ENCODE measurements at places on chromosomes 3 and 15. TPM values are rescaled to one million over a fixed set of nuclear protein-coding genes. Genes with fewer than 3 reads are reported as not detected.
A peak's percentile ranks its signal among the peaks of the same experiment; 100 is the strongest.

DNA sequence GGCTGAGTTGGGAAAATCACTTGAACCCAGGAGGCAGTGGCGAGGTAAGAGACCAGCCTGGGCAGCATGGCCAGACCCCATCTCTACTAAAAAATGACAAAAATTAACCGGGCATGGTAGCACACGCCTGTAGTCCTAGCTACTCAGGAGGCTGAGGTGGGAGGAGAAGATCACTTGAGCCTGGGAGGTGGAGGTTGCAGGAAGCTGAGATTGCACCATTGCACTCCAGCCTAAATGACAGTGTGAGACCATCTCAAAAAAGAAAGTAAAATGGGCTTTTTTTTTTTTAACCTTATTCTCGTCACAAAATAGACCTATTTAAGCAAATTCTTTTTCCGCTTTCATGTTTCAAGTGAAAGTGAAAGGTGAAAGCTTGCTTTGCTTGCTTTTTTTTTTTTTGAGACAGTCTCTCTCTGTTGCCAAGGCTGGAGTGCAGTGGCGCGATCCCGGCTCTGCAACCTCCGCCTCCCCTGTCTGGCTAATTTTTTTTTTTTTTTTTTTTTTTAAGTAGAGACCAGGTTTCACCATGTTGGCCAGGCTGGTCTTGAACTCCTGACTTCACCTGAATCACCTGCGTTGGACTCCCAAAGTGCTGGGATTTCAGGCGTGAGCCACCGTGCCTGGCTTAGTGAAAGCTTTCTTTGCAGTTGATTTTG, 3.6 kb downstream of the PDIA3 start:
- DNase-seq, result no peak

The FMN1 gene
- 16.1 TPM for total RNA-seq

DNA sequence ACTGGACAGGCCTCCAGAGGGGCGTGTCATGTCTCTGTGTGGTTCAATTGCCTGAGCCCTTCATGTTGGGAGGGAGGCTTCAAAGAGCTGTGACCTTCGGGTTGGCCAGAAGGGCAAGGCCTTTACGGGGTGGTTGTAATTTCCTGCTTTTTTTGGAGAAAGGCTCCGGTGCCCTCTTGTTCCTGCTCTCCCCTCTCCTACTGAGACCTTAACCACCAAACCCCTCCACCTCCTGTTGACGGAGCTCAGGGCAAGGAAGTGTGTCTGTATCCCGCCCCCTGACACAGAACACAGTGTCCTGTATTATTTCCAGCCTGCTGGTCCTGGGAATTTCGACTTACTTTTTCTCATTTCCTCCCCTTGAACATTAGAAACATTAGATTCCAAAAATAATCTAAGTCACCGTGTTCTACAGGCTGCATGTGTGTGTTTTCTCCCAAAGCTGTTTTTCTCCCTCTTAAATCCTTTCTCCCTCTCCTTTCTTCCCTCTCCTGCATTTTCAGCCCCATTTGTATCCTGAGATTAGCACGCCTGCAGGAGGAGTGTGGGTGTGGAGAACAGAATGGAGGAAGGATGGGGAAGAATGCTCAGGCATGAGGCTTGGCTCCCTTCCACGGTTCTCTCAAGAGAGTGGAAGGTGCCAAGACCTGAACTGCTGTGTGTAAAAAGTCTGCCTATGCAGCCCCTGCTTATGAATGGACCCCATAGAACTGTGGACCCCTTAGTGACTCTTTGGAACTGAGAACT, 285.4 kb upstream of the ROPN1 start:
- no peak for DNase-seq

DNA sequence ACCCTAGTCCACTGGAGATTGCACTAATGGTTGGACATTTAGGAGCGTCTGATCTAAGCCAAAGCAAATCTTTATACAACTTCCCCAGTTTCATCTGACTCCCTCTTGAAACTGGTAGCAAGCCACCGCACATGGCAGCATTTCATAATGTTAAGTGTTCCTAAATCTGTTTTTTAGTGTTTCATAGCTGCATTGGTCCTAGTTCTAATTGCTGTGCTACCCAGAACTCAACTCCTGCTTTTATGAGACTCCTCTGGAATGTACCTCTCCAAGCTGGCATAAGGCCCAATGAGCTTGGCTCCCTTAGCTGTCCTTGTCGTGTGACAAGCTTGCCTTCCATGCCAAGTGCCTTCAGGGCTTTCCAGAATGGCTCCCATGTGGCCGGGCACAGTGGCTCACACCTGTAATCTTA, 65.3 kb upstream of the FLNB start:
- peak; percentile 51 for DNase-seq

The BCL2A1 gene
- total RNA-seq, result 0.83 TPM

- DNase-seq, result no peak
Observed at GRCh38 chr15:88982304-88982945, 69.2 kb upstream of the MFGE8 start.

- DNase-seq, result no peak
Observed at GRCh38 chr3:149515249-149515648, 40.8 kb downstream of the TM4SF4 start.

The MORC1 gene
- not detected for total RNA-seq

GRCh38 chr3:46549989-46550388, 16.1 kb downstream of the LRRC2 start:
- no peak for DNase-seq

DNA sequence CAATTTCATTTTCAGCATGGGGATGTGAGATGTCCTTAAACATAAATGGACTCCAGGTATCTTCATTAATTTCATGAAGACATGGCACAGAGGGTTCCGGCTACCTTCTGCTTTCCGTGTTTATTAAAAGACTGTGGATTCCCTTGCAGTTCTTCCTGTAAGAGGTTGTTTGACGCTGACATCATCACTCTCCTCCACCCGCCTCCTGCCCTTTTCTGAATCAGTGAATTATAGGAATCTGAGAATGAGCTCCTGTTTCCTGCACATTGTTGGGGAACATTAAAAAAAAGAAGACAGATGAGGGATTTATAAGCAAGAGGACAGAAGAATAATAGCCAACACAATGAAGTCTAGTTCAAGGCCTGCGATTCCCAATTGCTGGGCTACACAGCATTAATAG, 191.3 kb downstream of the LPP start:
- DNase-seq, result no peak

GRCh38 chr3:187873843-187874242, 128.6 kb upstream of the BCL6 start:
- DNase-seq, result no peak

DNA sequence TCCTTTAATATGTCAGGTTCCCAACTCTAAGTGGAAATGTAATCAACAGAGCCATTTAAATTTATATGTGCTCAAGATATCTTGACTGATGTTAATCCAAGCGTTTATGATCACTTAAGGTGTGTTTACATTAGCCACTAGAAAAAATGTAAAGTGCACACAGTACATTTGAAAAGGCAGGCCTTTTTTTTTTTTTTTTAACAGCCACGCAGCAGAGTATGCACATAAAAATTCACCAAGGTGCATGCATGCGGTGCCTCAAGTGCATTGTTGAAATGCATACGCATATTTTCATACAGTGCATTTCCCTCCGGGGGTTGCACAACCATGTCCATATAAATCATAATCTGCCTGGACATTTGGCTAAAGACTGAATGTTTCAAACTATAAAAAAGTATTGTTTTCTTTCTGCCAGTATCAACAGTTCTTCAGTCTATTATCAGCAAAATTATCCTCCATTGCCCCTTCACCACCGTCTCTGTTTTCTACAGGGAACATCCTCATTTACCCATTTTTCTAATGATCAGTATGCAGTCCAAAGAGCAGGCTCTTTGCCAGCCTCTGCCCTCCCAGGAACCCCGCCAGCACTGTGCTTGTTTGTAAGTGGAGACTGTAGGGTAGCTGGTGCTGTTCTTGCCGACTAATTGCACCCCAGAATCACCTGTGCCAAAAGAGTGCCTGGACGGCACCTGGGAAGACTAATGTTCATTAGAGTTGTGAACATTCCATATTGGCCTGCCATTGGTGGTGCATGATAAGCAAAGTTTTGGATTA, 611.2 kb upstream of the CFAP20DC start:
- DNase-seq, result no peak

DNA sequence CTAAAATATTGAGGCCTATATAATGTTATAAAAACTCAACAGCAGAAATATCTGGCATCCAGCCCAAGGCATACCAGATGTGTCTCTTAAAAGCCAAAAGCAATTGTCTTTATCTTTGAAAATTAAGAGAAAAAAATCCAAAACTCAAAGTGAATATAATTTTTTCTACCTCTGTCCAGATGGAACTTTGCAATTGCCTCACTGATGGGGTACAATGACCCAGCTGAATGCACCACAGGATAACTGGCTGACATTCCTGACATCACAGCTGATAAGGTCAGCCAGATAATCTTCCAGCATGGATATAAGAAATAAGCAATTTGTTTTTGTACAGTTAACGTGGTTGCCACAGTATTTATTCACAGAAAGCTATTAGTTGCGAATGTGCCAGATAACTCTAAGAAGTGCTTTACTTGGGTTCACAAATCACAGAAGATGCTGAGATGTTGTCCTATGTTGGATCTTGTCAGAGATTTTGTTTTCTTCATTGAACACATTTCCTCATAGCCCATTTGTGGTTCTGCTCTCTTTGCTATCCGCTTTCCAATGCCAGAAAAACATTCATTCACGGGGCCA, 566.9 kb upstream of the CCDC54 start:
- DNase-seq, result no peak

- DNase-seq, result no peak
Observed at GRCh38 chr3:23217872-23218554, 14.9 kb downstream of the UBE2E2 start.

The PIERCE2 gene
- total RNA-seq, result 3.0 TPM

The ANKRD34C gene
- not detected for total RNA-seq

The NEO1 gene
- 36.0 TPM for total RNA-seq

GRCh38 chr3:34351882-34352777, 553.7 kb downstream of the PDCD6IP start:
- no peak for DNase-seq

- DNase-seq, result no peak
Observed at GRCh38 chr3:62875558-62876002, 364 bp upstream of the CADPS start.

DNA sequence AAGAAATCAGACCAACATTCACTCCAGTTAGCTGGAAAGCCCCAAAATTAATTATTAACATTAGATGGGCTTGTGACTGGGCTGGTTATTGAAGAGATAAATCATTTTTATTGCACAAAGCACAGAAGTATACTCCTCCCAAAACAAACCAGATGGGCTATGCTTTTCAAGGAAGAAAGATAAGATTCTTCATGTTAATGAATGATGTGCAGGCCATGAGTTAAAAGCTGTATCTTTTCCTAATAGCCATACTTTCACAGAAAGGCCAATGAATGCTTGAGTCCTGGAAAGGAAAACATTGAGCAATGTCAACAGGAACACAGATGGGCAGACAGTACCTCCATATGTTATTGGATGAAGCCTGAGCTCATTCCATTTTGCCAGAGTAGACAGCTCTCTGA, 55.4 kb downstream of the OCA2 start:
- DNase-seq, result no peak

The TIPIN gene
- total RNA-seq, result 10.6 TPM

DNA sequence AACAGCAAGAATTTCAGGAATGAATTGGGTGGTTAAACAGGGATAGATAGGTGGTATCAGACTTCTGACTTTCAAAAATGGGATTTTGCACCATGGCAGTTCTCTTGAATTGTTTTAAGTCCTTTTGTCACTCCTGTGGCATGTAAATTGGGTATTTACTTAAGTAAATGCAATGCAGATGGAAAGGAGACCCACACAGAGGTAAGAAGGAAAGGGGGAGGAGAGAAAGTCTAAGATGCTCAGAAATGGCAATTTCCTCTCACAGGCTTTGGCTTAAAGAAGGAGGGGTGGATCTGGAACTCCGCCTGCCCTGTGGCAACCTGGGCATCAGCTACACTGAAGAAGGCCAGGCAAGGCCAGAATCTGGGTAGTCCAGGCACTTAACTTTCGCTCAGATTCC, 197.1 kb upstream of the UBE2E1 start:
- DNase-seq, result no peak

GRCh38 chr3:80244390-80244789, 476.6 kb upstream of the ROBO1 start:
- DNase-seq, result peak; percentile 60

GRCh38 chr3:33687406-33688010, 30.5 kb downstream of the CLASP2 start:
- DNase-seq, result no peak

GRCh38 chr3:45232521-45232920, 6.4 kb upstream of the TMEM158 start:
- DNase-seq, result no peak

GRCh38 chr15:89155656-89156055, 65.7 kb downstream of the RLBP1 start:
- DNase-seq, result no peak

GRCh38 chr3:182906036-182906435, 74.3 kb downstream of the DCUN1D1 start:
- no peak for DNase-seq

DNA sequence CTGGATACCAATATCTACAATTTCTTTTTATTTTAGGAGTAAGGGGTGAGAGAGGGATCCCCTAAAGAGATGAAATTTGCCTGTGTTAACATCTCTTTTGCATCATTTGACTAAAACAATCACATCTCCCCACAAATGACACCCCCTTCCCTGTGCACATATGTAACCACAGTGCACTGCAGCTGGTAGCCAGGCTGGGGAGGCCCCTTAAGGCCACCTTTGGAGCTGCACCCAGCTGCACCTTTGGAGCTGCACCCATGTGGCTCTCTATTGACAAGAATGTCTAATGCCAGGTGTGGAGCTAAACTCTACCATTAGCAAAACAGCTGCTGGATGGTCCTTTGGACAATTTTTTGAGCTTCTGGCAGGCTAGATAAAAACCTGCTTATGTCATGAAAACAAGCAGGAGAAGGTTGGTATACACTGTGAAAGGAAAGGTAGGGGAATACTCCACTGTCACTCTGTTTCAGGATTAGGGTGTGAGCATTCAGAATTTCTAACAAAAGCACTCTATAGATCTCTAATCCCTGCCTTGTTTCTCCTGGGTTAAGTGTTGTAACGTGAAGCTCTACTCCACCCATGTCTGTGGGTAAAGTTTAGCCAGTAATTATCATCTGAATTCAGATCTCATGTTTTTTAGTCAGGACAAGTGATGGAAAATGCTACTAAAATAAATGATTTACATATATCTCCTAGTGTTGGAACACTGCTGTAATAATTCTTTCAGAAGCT, 52.1 kb downstream of the TFG start:
- no peak for DNase-seq

GRCh38 chr15:100628746-100629145, 26.4 kb downstream of the ASB7 start:
- no peak for DNase-seq

The GBE1 gene
- 28.8 TPM for total RNA-seq

- no peak for DNase-seq
Observed at GRCh38 chr3:16417945-16418739, 95.4 kb downstream of the RFTN1 start.

Measured in ureter (tissue), 1 donor.